ENCODE measurements at places on chromosomes 11 and 22.

GRCh38 chr11:41536021-41536568, 76.6 kb upstream of the LRRC4C start:
- no peak for DNase-seq

DNA sequence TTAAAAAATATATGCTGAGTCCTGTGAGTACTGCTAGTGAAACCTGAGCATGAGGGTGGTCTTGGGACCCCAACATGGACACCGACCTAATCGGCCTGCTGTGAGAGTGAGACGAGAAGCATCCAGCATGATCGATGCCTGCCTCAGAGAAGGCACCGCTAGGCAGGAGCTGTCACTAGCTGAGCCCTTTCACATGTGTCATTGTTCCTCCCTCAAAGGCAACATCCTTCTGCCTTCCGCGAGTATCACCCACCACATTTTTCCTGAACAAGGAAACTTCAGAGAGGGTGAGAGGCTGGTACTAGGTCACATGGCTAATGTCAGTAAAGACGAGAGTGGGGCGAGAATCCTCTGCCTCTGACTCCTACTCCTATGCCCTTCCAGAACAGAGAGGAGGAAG, 35.6 kb downstream of the AP1B1 start:
- DNase-seq = no peak

DNA sequence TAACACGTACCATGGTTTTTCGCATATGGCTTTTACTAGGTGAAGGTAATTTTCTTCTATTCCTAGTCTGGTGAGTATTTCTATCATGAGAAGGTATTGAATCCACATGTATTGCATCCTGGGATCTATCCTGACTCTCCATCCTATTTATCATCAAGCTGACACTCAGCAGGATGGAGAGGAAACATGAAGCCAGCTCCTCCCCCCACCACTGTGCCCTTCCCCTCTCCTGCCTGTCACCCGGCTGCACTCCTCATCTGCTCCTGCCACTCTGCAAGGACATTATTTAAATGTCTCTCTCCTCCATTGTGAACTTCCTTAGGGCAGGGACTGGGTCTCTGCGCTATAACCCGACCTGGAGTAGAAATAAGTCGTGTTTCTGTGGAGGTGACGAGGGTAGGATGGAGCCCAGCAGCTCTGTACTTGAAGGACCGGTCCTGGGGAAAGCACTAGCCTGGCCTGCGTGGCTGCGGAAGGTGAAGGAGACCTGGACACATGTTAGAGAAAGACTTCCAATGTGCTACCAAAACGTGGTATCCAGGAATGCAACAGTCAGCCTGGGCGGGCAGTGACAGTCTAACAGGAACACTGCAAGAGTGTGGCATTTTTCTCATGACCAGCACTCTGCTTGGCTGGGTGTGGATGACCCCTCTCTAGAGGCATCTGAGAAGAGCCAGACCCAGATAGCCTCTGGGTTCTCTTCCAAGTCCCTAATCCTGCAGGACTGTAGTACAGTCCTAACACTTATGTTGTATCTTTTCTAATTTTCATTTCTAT, 111.2 kb downstream of the MICAL3 start:
- DNase-seq = no peak

- DNase-seq = peak; percentile 21
These were observed 1162.1 kb downstream of the DLG2 start for GRCh38 chr11:84465040-84465439.

- DNase-seq = no peak
These were observed 59.7 kb downstream of the CADM1 start for GRCh38 chr11:115444542-115444941.

DNA sequence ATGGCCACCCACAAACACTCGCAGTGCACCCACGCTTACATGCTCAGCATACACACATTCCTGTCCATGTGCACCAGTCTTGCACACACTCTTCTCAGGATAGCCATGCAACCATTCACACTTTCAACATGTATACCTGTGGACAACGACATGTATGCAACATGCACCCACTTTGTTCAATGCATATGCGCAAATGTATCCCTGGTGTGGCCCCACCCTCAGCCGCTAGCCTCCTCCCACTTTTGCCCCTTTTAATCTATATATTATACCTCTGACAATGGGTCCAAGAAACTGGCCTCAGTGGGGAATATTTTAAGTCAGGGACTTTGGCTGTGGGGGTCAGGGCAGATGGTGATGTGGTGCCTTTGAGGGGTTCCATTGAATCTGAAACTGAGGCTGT, 963 bp downstream of the INSC start:
- no peak for DNase-seq

DNA sequence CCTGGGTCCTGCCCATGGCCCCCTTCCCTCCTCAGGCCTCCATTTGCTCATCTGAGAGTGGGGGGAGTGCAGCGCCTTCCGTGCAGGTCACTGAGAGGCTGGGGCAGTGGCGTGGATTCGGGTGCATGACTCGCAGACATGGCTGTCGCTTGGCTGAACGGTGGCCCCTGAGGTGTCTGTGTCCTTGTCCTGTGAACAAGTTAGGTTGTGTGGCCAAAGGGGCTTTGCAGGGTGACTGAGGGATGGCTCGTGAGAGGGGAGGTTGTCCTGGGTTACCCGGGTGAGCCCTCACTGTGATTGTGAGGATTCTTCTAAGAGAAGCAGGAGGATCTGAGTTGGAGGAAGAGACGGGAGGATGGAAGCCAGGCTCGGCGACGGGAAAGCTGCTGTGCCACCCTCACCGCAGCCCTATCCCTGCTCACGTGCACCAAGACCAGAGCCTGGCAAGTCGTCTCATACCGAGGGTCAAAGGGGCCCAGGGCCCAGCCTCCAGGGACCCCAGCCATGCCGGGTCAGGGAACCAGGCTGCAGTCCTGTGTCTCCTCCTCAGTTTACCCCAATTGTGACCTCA, 79.1 kb downstream of the KCNQ1 start:
- DNase-seq = no peak

DNA sequence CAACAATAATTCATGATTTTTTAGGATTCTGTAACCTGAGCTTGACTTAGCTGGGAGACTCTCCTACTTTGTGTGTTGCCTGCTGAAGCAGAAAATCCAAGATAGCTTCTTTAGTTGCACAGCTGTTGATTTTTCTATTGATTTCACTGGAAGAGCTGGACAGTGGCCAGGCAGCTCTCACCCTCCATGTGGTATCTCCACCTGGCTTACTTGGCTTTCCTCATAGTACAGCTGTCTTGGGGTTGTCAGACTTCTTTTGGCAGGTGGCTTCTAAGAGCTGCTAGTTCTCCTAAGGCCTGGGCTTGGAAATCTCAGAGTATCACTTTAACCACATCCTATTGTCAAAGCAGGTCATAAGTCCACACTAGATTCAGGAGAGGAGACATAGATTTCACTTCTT, 130.8 kb upstream of the SPON1 start:
- DNase-seq = peak; percentile 91

- DNase-seq = no peak
These were observed 258.3 kb downstream of the LRRC4C start for GRCh38 chr11:41201156-41201555.

DNA sequence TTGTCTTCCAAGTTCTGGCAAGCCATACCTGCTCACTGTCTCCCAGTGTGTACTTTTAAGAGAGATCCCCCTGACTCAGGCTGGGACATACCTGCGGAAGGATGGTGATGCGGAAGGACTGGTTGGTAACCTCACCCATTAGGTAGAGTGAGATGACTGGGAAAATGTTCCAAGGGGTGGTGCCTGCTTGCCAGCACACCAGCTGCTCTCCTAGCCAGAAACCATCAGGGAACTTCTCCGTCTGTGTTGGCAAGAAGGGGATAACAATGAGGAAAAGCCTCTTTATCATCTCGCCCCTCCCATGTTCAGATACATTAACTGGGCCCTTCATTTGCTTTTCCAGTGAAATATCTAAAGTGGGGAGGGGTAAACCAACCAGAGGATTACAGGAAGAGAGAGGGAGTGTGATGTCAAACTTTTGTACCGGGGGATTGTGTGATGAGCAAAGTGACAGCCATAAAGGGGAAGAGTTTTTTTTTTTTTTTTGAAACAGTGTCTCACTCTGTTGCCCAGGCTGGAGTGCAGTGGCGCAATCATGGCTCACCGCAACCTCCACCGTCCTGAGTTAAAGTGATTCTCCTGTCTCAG, at the start of gene BACE1-AS:
Gene BACE1-AS (plus strand): TSS at position 538 of the 588 bp plus-strand sequence.
- no peak for DNase-seq

DNA sequence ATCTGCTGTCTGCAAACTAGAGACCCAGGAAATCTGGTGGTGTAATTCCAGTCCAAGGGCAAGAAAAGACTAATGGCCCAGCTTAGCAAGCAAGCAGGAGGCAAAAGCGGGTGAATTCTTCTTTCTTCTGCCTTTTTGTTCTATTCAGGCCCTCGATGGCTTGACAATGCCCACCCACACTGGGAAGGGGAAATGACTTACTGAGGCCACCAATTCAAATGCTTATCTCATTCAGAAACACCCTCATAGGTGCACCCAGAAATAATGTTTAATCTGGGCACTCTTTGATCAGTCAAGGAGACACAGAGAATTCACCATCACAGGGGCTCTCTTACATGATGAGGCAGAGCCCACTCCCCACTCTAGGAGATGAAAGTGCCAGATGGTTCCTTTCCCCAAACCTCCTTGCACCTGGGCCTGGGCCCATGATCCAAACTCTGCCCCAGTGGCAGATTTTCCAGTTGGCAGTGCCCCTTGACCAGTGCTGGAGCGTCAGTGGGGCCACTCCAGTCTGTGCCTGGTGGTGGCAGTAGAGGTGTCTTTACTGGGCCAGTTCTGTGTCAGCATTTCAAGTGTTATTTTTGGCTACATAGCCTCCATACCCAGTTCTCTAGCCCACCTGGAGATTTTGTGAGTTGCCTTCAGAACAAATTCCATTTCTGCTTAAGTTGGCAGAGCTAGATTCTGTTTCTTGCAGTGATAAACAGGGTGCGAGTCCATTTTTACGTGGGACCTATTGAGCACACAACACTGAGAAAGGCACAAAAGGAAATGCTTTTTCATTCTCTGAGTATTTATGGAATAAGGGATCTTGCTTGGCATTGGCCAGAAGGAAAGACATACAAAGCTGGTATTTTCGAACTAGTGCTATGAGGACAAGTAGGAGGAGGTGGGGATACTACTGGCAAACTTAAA, 7.5 kb downstream of the ELMOD1 start:
- no peak for DNase-seq

- no peak for DNase-seq
These were observed 15.3 kb upstream of the TRMU start for GRCh38 chr22:46320166-46320710.

DNA sequence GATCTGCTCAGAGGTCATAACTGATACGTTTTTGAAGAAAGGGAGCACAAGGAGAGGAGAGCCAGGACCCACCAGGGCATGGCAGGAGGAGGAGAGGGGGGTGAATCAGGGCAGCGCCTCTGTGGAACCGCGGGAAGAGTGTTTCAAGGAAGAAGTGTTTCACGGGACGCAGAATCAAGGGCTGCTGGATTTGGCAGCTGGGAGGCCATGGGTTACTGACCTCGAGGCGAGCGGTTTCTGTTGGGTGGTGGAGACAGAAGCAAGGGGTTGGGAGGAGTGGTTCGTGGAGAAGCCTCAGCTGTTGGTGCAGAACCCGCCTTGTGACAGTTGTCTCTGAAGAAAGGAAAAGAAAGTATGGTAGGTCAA, 13.1 kb downstream of the VPS26B start:
- DNase-seq = no peak

DNA sequence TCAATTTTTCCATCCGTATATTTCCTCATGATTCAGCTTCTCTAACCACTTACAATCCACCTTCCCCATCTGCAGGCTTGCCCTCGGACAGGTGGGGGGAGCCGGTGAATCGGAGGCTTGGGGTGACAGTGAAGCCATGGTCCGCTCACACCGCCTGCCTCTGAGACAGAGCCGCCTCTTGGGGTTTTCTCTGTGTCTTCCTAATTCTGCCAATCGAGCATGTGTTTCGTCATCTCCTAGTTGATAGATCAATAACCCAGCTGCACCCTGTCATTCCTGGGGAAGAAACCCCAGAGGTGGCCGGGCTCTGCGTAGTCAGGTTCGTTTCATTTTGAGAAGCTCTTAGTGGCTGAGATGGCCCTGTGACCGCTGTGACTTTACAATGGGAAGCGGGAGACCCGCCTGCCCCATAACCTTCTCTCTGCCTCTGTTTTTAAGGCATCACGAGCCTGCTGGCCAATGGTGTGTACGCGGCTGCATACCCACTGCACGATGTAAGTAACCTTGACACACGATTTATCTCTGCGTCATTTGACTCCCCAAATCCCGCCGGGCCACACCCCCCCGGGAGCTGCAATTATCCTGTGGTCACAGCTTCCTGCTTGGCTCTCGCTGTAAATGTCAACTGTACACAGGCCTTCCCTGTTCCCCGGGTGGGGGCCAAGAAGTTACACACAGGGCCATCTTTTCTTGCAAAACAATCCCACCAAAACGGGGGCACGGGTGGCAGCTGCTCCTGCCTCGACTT, 33.3 kb downstream of the ANO1 start:
- no peak for DNase-seq

DNA sequence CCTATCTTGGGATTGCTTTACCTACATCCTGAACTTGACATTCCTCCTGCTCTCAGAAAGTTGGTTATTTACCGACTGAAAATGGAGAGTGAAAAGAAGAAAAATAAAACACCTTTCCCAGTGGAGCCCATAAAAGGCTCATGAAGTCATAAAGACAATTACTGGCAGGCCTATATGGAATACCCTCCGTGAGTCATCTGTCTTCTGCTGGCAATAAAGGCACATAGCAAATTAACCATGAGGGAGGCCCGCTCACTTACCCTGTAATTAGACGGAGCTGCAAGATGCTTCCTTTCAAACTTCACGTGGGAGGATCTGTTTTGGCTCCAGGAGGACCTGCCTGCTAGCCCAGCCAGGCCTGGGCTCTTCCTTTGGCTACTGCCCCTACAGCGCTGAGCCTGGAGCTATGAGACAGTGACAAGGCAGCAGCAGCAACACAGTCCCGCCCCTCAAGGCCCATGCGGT, 540.4 kb downstream of the BUD13 start:
- DNase-seq = no peak

DNA sequence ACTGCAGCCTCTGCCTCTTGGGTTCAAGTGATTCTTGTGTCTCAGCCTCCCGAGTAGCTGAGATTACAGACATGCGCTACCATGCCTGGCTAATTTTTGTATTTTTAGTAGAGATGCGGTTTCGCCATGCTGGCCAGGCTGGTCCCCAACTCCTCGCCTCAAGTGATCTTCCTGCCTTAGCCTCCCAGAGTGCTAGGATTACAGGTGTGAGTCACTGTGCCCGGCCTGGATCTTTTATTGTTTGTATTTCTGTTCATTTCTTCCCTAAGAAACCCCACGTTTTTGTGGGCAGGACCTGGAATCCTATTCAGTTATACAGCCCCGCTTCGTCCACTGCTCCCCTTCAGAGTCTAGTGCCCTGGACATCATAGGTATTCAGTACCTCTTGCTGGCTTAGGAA, 28.7 kb downstream of the ZBTB16 start:
- DNase-seq = no peak

DNA sequence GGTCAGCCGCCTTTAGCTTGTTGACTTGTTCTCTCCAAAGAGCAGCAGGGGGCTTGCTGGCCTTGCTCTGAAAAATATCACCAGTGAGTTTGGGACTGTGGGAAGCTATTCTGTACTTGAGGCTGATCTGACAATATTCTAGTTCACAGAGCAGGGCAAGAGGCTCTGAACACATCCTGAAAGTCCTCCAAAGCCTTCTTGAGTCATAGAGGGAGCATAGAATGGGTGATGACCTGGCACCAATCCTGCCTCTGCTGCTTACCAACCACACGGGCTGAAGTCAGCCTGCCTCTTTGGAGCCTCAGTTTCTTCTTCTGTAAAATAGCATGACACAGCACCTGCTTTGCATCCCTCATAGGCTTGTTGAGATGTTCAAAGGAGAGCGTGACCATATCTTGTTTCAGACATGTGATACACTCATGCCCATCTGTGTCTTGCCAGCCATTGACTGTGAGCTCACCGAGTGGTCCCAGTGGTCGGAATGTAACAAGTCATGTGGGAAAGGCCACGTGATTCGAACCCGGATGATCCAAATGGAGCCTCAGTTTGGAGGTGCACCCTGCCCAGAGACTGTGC, 96.6 kb downstream of the RRAS2 start:
- no peak for DNase-seq
